ENCODE measurements at places on chromosomes 5 and 9. TPM values are rescaled to one million over a fixed set of nuclear protein-coding genes. Genes with fewer than 3 reads are reported as not detected.

Gene GALNT12
- 6.1 TPM for polyA plus RNA-seq

Gene NUTM2G
- polyA plus RNA-seq, result not detected

Gene BASP1
- 0.78 TPM for polyA plus RNA-seq

Gene GZMA
- 230 TPM for polyA plus RNA-seq

Gene OR1L4
- polyA plus RNA-seq, result not detected

Gene C9orf152
- not detected for polyA plus RNA-seq

Gene PCDHB2
- polyA plus RNA-seq, result 0.08 TPM

Gene TLR4
- 0.08 TPM for polyA plus RNA-seq

Gene EPB41L4A
- polyA plus RNA-seq, result 1.1 TPM

Gene SCGB3A2
- polyA plus RNA-seq, result not detected

- H3K36me3 ChIP-seq, result no peaks in the 10 kb centered on the region
- H3K4me3 ChIP-seq, result no peak overlapping the region
- H3K4me1 ChIP-seq, result no peaks in the 10 kb centered on the region
- DNase-seq, result no peak
- H3K27ac ChIP-seq, result no peak overlapping the region
These were observed 50.0 kb upstream of the SH3GL2 start for GRCh38 chr9:17528859-17529258.

GRCh38 chr5:150186137-150186536 is 3.7 kb upstream of the SLC6A7 start:
- H3K36me3 ChIP-seq, result no peaks in the 10 kb centered on the region
- no peaks in the 10 kb centered on the region for H3K4me1 ChIP-seq
- no peak overlapping the region for H3K4me3 ChIP-seq
- peaks cover 6% of the 10 kb centered on the region for H3K27me3 ChIP-seq

- H3K4me3 ChIP-seq, result no peak overlapping the region
- no peak overlapping the region for H3K27ac ChIP-seq
- no peaks in the 10 kb centered on the region for H3K36me3 ChIP-seq
- H3K27me3 ChIP-seq, result no peaks in the 10 kb centered on the region
- no peaks in the 10 kb centered on the region for H3K4me1 ChIP-seq
- no peak for DNase-seq
These were observed 366.5 kb downstream of the CHSY3 start for GRCh38 chr5:130270786-130271185.

GRCh38 chr5:78573318-78573717 is 75.3 kb downstream of the LHFPL2 start:
- H3K27ac ChIP-seq, result no peak overlapping the region
- no peaks in the 10 kb centered on the region for H3K27me3 ChIP-seq
- DNase-seq, result no peak
- H3K36me3 ChIP-seq, result no peaks in the 10 kb centered on the region
- no peaks in the 10 kb centered on the region for H3K4me1 ChIP-seq

GRCh38 chr5:165305596-165305995 is 1800.2 kb downstream of the MAT2B start:
- DNase-seq, result no peak
- H3K27ac ChIP-seq, result no peak overlapping the region
- H3K36me3 ChIP-seq, result no peaks in the 10 kb centered on the region
- H3K4me3 ChIP-seq, result no peak overlapping the region

GRCh38 chr9:120845255-120845654 is 2.5 kb upstream of the PSMD5 start:
- no peak overlapping the region for H3K4me3 ChIP-seq
- H3K27ac ChIP-seq, result peak overlapping the region; percentile 98
- no peak for DNase-seq
- H3K27me3 ChIP-seq, result no peaks in the 10 kb centered on the region

DNA sequence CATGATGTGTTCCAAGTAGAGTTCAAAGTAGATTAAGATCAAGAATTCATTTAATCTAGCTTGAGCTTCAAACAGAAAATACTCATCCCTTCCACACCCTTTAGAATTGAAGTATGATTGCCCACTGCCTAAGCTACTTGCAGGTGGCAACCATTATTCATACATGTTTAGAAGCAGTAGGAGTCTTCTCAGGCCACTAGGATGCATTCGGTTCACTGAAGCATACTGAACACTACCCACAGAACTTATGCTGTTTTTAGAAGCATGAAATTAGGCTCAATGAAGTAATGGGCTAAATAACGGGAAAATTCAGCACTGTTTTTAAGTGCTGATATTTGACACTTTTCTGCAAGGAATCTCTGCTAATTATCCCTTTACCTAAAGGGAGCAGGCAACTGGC is 263.4 kb downstream of the DEPDC1B start:
- H3K36me3 ChIP-seq, result no peaks in the 10 kb centered on the region
- no peaks in the 10 kb centered on the region for H3K27me3 ChIP-seq
- no peaks in the 10 kb centered on the region for H3K4me1 ChIP-seq
- H3K4me3 ChIP-seq, result no peak overlapping the region
- no peak overlapping the region for H3K27ac ChIP-seq

- no peak for DNase-seq
- H3K4me1 ChIP-seq, result no peaks in the 10 kb centered on the region
- H3K27me3 ChIP-seq, result no peaks in the 10 kb centered on the region
- no peak overlapping the region for H3K4me3 ChIP-seq
These were observed 46.2 kb downstream of the PCA3 start for GRCh38 chr9:76810377-76810957.

DNA sequence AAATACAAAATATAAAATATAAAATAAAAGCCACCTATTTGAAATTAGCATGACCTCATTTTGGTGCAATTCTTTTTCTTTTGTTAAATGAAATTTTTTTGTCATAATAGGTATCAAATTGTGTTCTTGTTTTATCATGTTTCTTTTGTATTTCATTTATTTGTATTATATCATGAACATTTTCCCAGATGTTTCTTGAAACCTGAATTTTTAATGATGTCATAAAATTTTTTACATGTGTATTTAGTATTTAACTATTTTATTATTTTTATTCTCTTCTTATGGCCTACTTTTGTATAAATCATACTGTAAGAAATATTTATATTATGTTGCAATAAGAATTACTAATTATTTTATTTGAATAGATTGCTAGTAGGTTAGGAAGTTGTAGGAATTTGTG is 361.7 kb downstream of the TMEM161B start:
- no peaks in the 10 kb centered on the region for H3K36me3 ChIP-seq
- DNase-seq, result no peak
- H3K4me3 ChIP-seq, result no peak overlapping the region
- no peaks in the 10 kb centered on the region for H3K4me1 ChIP-seq

DNA sequence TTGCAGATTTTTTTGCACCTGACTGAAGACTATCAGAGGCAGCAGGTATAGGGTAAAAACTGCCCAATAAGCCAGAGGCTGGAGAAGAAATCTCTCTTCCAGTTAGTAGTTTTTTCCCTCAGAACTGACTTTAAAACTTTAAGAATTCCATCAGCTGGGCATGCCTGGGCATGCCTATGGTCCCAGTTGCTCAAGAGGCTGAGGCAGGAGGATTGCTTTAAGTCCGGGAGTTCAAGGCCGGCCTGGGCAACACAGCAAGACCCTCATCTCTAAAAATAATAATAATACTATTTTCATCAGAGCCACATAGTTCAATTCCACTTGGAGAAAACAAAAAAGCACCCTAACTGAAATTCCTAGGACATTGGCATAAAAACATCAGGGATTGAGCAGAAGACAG is 30.3 kb downstream of the SUSD1 start:
- H3K36me3 ChIP-seq, result no peaks in the 10 kb centered on the region
- no peaks in the 10 kb centered on the region for H3K4me1 ChIP-seq
- H3K27me3 ChIP-seq, result no peaks in the 10 kb centered on the region
- no peak overlapping the region for H3K27ac ChIP-seq

GRCh38 chr5:558871-559503 is 34.7 kb upstream of the SLC9A3 start:
- H3K27ac ChIP-seq, result no peak overlapping the region
- no peaks in the 10 kb centered on the region for H3K36me3 ChIP-seq
- DNase-seq, result no peak
- no peaks in the 10 kb centered on the region for H3K27me3 ChIP-seq
- no peaks in the 10 kb centered on the region for H3K4me1 ChIP-seq

GRCh38 chr9:107976767-107977166 is 487.2 kb upstream of the KLF4 start:
- DNase-seq, result no peak
- H3K27ac ChIP-seq, result no peak overlapping the region
- no peaks in the 10 kb centered on the region for H3K4me1 ChIP-seq
- no peaks in the 10 kb centered on the region for H3K27me3 ChIP-seq

GRCh38 chr9:68698943-68699509 is 6.0 kb upstream of the PIP5K1B start:
- no peak overlapping the region for H3K4me3 ChIP-seq
- H3K27me3 ChIP-seq, result no peaks in the 10 kb centered on the region
- H3K4me1 ChIP-seq, result no peaks in the 10 kb centered on the region

GRCh38 chr9:7265181-7265580 is 507.4 kb downstream of the KDM4C start:
- no peak for DNase-seq
- H3K4me1 ChIP-seq, result no peaks in the 10 kb centered on the region
- no peaks in the 10 kb centered on the region for H3K27me3 ChIP-seq
- H3K36me3 ChIP-seq, result no peaks in the 10 kb centered on the region

DNA sequence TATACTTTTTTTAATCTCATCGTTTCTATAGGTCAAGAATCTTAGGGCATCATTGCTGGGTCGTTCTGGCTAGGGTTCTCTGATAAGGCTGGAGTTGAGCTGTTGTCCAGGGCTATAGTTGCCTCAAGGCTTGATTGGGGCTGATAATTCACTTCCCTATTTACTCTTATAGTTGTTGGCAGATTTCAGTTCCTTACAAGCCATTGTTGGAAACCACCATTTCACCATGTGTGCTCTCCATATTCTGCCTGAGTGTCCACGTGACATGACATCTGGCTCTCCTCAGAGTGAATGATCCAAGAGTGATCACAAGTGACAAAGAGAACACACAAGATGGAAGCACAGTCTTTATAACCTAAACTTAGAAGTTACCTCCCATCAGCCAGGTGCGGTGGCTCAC is 852.2 kb downstream of the EFNA5 start:
- H3K4me3 ChIP-seq, result no peak overlapping the region
- no peak overlapping the region for H3K27ac ChIP-seq
- no peak for DNase-seq
- H3K36me3 ChIP-seq, result no peaks in the 10 kb centered on the region
- H3K27me3 ChIP-seq, result no peaks in the 10 kb centered on the region
- H3K4me1 ChIP-seq, result no peaks in the 10 kb centered on the region

- no peaks in the 10 kb centered on the region for H3K27me3 ChIP-seq
- no peak for DNase-seq
- H3K4me1 ChIP-seq, result peaks cover 72% of the 10 kb centered on the region
- no peak overlapping the region for H3K27ac ChIP-seq
These were observed 236.3 kb downstream of the ARHGAP26 start for GRCh38 chr5:143006501-143006900.

- peaks cover 11% of the 10 kb centered on the region for H3K4me1 ChIP-seq
- no peak overlapping the region for H3K4me3 ChIP-seq
- no peaks in the 10 kb centered on the region for H3K36me3 ChIP-seq
- no peak overlapping the region for H3K27ac ChIP-seq
- DNase-seq, result no peak
These were observed 291.8 kb downstream of the EBF1 start for GRCh38 chr5:158807946-158808345.

DNA sequence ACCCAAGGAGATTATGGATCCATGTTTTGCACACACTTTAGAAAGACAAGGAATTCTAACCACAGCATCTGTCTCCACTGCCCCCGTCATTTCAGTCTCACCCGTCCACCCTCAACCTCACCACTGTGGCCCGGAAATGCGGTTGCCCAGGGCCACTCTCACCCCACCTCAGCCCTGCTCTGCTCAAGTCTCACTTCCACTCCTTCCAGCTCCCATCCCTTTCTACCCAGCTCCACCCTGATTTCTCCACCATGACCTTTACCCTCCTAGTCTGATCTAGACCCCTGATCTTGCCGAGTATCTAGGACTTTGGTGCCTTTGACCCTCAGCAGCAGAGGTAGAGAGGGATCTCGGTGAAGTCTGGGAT is 7.2 kb upstream of the KCNIP1 start:
- H3K36me3 ChIP-seq, result no peaks in the 10 kb centered on the region
- no peak overlapping the region for H3K4me3 ChIP-seq
- H3K27me3 ChIP-seq, result no peaks in the 10 kb centered on the region
- no peak overlapping the region for H3K27ac ChIP-seq

DNA sequence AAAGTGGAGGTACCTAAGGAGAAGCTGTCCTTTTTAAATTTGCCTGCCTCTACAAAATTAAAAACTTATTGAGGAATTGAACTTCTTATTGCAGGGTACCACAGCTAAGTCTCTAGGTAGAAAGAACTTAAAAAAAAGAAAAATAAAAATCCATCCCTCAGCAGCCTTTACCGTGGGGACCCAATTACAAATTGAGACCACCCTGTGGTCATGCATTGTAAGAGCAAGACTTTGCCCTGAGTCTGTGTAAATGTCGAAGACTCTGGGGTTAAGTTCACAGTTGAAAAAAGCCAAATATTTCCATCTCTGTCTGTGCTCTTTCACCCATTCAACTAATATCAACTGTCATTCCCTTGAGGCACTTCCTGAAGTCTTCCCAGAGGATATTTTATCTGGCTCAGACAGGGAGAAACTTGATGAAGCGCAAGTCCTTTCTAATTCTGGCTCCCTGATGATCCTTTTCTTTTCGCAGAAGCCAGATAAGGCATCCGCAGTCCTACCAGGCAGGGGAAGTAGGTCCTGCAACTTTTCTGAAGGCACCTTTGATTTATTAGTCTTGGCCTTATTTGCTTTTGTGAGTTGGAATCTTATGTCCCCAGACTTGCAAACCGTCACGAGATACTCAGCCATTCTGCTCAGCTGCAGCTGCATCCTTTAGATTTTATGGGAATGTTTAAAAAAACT is 323.8 kb upstream of the WWC1 start:
- no peaks in the 10 kb centered on the region for H3K27me3 ChIP-seq
- no peak overlapping the region for H3K4me3 ChIP-seq
- no peak overlapping the region for H3K27ac ChIP-seq
- H3K4me1 ChIP-seq, result no peaks in the 10 kb centered on the region
- no peaks in the 10 kb centered on the region for H3K36me3 ChIP-seq

- H3K36me3 ChIP-seq, result no peaks in the 10 kb centered on the region
- H3K4me1 ChIP-seq, result no peaks in the 10 kb centered on the region
- no peak overlapping the region for H3K27ac ChIP-seq
- H3K27me3 ChIP-seq, result no peaks in the 10 kb centered on the region
- no peak overlapping the region for H3K4me3 ChIP-seq
These were observed 24.3 kb upstream of the PRRC1 start for GRCh38 chr5:127492854-127493738.

GRCh38 chr9:114805670-114806525 is at the start of gene TNFSF15:
Gene TNFSF15 (minus strand): TSS chr9:114806039. CDS start chr9:114806012, 27 bp downstream.
- no peak within 1 kb of the TSS for H3K27ac ChIP-seq
- no peaks in the 10 kb centered on the region for H3K27me3 ChIP-seq
- peak; percentile 6 for DNase-seq

- no peak overlapping the region for H3K27ac ChIP-seq
- no peaks in the 10 kb centered on the region for H3K36me3 ChIP-seq
- no peak for DNase-seq
- no peak overlapping the region for H3K4me3 ChIP-seq
- no peaks in the 10 kb centered on the region for H3K27me3 ChIP-seq
- H3K4me1 ChIP-seq, result no peaks in the 10 kb centered on the region
These were observed 278.9 kb downstream of the NR3C1 start for GRCh38 chr5:143124593-143124992.

DNA sequence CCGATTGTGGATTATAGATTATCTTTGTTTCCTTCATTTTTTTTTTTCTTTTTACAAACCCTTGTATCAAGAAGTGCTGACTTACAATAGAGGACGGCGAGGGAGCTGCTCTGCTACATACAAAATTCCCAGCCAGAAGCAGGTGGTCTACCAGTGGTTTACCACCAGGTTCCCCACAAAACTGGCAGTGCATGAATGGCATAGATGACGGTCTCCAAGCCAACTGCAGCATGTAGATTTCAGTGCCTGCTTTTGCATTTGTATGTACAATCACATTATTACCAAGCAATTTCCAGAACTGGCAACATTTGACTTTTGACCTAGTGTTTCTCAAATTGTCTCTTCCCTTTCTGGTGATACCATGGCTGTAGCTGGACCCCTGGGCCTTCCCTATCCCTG is 84.0 kb downstream of the ACER2 start:
- H3K27me3 ChIP-seq, result no peaks in the 10 kb centered on the region
- H3K36me3 ChIP-seq, result no peaks in the 10 kb centered on the region
- no peak for DNase-seq
- peaks cover 7% of the 10 kb centered on the region for H3K4me1 ChIP-seq
- no peak overlapping the region for H3K4me3 ChIP-seq
